Activated naive CD4-positive, alpha-beta T cell treated with anti-CD3 and anti-CD28 coated beads for 36 hours (primary cell): ENCODE measurements at places on chromosomes 16 and 17. TPM values are rescaled to one million over a fixed set of nuclear protein-coding genes. Genes with fewer than 3 reads are reported as not detected.

NHLRC4 gene
- 0.67 TPM for total RNA-seq

CD19 gene
- total RNA-seq: 0.22 TPM

STXBP4 gene
- 5.3 TPM for total RNA-seq

SCARF1 gene
- total RNA-seq: 0.43 TPM

KRTAP2-1 gene
- total RNA-seq: not detected

P2RX5 gene
- total RNA-seq: 45.2 TPM

HCRT gene
- total RNA-seq: not detected
